Activated effector memory CD4-positive, alpha-beta T cell treated with Interleukin-2 at 50 U/mL for 16 hours (primary cell): ENCODE measurements at places on chromosomes 4 and X.

DNA sequence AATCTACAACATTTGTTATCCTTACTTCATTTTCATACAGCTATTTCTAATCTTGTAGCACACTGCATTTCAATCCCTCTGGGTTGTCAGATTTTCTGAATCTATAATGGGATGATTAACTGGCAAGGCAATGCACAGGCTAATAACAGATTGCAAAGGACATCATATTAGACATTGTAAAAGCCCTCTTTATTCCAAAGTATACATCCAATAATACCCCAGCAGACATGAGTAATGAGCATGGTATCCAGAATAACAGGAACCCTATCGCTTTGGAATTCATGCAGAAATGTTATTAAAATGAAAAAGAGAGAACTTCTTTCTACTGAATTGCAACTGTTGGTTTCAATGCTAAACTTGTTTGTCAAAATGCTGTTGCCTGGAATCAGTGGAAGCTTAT is 122.9 kb downstream of the C4orf33 start:
- no peak for DNase-seq

- DNase-seq, result no peak
Observed at GRCh38 chrX:1330605-1331004, 6.0 kb upstream of the IL3RA start.

GRCh38 chrX:12080265-12080664 is 58.0 kb upstream of the FRMPD4 start:
- no peak for DNase-seq

DNA sequence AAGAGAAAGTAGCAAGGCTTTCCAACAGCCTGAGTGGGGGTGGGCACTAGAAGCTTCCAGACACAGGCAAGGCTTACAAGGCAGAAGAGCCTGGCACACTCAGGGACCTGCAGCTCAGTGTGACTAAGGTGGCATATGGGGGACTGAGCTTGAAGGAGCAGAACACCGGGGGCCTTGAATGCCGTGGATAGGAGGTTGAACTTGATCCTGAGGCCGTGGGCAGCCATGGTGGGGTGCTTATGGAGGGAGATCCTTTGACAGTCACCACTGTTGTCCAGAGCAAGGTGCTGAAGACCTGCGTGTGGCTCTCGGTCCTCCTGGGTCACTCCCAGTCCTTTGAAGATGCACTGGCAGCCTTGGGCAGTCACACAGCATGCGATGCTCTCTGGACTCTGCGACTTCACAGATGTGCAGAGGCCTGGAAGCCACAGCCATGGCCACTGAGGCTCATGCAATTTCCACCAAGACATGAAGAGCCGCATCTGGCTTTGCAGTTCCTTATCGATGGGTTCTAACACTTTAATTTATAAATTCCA is 18.3 kb downstream of the C4orf50 start:
- no peak for DNase-seq

DNA sequence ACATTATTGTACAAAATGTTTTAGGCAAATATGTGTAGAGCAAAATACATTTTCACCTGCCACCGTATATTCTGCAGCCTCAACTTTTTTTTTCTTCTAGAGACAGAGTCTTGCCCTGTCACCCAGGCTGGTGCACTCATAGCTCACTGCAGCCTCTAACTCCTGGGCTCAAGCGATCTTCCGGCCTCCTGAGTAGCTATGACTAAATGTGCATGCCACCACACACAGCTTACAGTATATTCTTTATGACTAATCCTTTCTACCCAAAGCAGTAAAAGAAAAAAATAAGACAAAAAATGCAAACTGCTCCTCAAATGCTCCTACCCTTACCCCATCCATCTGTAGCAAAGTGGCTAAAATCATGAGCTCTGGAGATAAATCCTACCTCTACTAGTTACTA is 426.3 kb downstream of the KCNIP4 start:
- no peak for DNase-seq

DNA sequence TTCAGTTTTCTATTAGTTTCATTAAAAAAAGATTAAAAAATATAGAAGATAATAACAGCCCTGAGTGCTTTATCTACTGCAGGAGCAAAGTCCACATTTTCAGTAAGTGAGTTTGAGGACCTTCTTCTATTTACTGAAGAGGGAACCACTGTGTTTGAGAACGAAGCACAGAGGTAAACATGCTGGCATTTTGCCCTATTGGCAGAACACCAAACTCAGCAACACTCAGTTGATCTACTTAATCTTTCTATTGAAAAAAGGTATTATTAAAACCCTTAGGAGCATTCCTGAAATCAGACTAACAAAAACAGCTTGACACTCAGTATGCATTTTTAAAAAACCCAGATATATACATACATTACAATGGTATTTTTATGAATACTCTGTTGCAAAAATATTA is 1496.7 kb downstream of the TECRL start:
- no peak for DNase-seq
